ENCODE measurements at places on chromosomes 1 and 21. TPM values are rescaled to one million over a fixed set of nuclear protein-coding genes. Genes with fewer than 3 reads are reported as not detected.

DNA sequence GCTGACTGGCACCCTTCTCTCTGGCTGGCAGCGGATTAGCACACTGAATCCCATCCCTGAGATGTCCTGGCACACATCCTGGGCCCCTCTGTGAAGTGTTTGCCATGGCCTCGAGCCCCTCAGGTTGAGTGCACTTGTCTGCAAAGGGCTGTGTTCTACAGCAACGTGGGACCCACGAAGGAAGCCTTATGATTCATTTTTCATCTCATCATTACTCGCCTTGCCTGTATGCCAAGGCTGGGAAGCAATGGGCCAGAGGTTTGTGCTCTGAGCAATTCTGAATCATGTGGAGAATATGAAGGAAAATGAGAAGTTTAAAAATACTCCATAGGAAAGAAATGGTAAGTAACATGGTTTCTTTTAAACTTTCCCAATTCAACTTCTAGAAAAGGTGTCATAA, 124.8 kb upstream of the LMO4 start:
- DNase-seq: no peak

DNA sequence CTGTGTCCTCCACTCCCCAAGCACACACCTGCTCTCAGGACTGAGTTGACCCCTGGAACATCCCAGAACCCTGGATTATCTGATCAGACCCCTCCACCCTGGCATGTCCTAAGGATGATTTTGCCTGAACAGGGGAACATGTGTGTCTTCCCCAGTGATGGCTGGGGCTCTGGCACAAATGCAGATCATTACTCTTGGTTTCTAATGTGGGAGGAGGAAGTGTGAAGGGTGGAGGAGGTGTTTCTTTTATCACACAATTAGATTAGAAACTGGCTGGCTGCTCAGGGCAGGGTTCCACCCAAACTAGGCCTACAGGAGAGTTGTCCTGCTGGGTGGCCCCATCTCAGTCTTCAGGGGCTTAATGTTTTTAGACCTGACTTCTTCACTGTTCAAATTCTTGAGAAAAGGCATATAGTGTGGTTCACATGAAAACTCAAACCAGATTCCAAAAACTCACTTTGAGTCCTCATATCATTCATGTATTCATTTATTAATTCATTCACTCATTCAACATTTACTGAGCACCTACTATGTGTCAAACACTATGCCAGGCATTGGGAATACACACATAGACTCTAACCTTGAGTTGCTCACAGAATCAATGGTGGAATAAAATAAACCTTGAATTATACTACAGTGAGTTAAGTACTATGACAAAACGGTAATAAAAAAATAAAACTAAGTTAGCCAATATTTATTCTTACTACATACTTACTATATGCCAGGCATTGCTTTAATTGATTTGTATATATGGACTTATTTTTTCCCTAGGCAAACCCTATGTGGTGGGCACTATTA, 221.8 kb upstream of the JUN start:
- no peak for DNase-seq

Gene CLK2
- total RNA-seq: 78.3 TPM

Gene FAM177B
- not detected for total RNA-seq

Gene OR6N1
- not detected for total RNA-seq

Data from CD8-positive, alpha-beta memory T cell (primary cell).